ENCODE measurements at places on chromosomes 2 and 18.

- DNase-seq = no peak
Measured at GRCh38 chr2:23478933-23479683, 94.1 kb downstream of the KLHL29 start.

GRCh38 chr2:207867056-207867455 is 97.3 kb upstream of the FZD5 start:
- DNase-seq = no peak

GRCh38 chr2:119245841-119246230 is 22.2 kb downstream of the STEAP3 start:
- DNase-seq = no peak

DNA sequence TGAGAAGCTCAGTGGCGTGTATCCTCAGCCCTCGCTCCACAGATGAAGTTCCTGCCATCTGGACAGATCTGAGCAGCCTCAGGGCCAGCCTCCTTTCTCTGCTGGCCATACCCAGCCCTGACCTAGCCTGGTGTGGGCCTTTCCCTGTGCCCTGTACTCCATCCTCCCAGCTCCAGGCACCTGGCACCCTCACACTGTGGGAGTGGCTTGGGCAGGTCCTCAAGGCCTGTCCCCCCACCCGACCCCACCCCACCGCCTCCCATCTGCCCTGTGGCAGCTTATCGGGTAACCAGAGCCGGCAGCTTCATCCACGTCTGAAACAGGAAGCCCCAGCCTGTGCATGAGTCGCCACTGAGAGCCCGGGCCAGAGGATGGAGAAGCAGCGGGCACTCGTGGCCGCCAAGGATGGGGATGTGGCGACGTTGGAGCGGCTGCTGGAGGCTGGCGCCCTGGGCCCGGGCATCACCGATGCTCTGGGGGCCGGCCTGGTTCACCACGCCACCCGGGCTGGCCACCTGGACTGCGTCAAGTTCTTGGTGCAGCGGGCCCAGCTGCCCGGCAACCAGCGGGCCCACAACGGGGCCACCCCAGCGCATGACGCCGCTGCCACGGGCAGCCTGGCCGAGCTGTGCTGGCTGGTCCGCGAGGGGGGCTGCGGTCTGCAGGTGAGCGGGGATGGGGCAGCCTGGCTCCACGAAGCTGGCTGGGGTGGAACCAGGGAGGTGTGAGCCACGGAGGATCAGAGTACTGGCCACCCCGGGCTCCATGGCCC is at the start of gene ESPNL:
Gene ESPNL (plus strand): TSS at position 292 of the 772 bp plus-strand sequence. CDS start 80 bp downstream, at position 372.
- no peak for DNase-seq

DNA sequence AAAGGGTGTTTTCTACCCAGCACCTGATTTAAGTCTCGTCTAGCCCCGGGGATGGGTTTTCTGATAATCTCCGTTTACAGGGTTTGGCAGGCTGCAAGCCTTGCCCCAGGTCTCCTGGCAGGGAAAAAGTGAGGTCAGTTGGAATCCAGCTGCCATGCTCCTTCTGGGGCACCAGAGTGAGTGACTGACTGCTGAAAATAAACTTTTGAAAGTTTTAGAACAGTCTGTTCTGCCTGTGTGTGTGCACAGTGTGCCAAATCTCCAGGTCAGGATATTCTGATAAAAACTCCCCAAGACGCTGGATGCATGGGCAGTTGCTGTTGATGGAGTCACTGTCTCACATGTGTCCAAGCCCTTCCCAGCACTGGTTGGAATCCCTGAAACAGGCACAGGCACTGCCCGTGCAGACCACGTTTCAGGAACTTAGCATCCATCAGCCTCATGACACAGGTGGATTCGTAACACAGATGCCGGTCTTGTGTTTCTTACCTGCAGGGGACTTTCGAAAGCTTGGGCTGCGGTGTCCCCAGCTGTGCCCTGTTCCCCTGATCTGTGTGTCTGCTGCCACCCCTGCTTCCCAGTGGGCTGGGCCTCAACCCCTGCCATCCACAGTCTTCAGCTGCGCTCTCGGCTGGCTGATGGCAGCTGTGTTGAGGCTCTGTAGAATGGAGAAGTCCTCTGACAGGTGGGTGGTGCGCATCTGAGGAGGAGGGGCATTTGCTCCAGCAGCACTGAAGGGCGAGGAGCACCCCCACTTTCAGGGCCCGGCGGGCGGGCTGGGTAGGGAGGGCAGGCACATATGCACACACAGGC is 65.0 kb downstream of the SH3RF3 start:
- DNase-seq = no peak

GRCh38 chr2:132617989-132618388 is 52.0 kb downstream of the LYPD1 start:
- no peak for DNase-seq

DNA sequence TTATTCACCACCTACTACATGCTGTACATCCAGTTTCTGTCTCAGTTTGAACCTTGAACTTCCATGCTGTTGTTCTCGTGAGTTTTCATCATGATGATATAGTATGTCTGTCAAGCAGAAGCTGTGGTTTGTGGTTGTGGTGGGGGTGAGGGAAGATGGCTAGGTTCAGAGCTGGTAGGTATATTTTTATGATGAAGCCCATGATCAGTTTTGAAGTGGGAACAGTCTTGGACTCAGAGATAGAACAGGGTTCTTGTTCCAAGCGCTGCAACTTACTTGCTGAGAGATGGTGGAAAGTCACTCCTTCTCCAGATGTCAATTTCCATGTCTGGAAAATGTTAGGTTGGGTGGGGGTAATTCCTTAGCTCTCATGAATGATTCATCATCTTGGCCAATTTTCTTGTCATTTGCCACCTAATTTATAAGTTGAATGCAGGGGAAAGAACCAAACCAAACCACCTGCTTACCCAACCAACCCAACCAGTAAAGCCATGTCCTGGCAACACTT is 21.6 kb downstream of the PMAIP1 start:
- DNase-seq = no peak

- no peak for DNase-seq
Measured at GRCh38 chr2:42118754-42119569, 50.2 kb upstream of the EML4 start.

- DNase-seq = no peak
Measured at GRCh38 chr18:77115192-77115953, 17.2 kb downstream of the MBP start.

- DNase-seq = peak; percentile 33
Measured at GRCh38 chr2:75007819-75008218, 49.4 kb downstream of the POLE4 start.

- DNase-seq = no peak
Measured at GRCh38 chr2:58645017-58645416, 403.9 kb upstream of the FANCL start.

GRCh38 chr2:221492636-221493035 is 79.5 kb downstream of the EPHA4 start:
- no peak for DNase-seq

GRCh38 chr2:31324016-31324633 is 90.2 kb downstream of the EHD3 start:
- no peak for DNase-seq

GRCh38 chr2:60899230-60899891 is 18.0 kb downstream of the REL start:
- no peak for DNase-seq

GRCh38 chr2:72859831-72860262 is 27.4 kb upstream of the SPR start:
- peak; percentile 22 for DNase-seq

- no peak for DNase-seq
Measured at GRCh38 chr2:184203661-184204060, 394.7 kb upstream of the ZNF804A start.

DNA sequence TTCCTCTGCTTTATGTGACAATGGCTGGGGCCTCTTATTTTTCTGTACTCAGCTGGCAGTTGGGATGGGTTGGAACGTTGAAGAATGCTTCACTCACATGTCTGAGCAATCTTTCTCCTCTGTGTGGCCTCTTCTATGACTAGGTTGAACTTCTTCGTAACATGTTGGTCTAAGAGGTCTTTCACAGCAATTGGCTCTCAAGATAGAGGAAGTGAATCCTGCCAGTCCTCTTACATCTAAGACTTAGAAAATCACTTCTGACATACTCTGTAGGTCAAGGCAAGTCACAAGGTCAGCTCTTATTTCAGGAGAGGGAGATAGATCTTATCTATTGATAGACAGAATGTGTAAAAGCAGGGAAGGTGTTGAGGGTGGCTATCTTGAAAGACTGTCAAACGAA is 174.1 kb downstream of the NYAP2 start:
- no peak for DNase-seq

DNA sequence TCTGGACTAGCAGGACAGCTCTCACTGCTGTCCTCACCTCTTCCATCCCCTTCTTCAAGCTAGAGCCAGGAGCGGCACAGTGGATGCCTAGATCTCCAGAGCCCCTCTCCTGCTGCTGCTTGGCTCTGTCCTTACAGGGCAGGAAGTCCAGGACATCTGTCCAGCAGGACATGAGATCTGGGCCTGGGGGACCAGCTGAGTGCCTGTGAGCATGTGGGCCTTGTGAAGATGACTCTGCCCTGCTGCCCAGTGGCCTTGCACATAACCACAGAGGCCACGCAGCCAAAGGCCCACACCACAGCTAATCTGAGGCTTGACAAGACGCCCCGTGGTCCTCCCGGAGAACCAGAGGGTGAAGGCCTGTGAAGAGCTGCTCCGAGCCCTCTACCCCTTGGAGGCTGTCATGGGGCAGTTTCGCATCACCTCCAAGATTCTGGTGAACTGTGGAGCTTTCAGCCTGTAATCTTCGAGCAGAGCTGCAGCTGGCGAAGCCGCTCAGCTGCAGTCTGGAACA is 516.7 kb upstream of the HS6ST1 start:
- no peak for DNase-seq

DNA sequence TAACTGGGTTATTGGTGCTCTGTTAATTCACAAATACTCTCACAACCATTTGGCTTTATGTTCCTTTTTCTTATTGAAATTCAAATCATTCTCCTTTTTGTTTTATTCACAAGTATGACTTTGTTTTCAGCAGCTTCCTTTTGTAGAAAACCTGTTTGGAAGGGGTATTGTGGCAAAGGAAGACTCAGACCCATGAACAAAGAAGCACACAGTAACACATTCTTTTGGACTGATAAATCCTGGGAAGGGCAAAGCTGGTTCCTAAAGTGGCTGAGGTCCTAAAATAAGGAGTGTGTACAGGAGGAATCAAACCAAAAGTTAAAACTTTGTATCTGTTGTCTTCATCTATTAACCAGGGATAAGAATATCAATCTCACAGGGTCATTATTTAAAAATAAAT is 374.7 kb upstream of the FIGN start:
- DNase-seq = no peak

- DNase-seq = no peak
Measured at GRCh38 chr2:77142141-77142540, 380.0 kb downstream of the LRRTM4 start.

DNA sequence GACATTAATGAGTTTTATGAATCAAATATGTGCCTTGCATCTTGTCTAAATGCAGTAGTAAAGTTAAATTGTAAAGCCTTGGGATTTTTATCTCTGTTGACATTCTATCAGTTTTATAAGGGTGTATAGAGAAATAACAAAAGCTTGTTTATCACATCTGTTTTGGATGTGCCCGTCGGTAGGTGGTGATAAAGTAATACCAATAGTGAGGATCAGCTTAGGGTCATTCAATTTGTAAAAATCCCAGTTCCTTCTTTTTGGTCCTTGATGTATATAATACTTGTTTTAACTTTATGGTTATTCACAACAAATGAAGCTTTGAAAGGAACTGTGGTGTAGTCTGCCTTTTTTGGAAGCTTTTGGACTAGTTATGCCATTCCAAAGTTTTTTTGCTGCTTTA is 12.6 kb downstream of the UBE2E3 start:
- DNase-seq = no peak

DNA sequence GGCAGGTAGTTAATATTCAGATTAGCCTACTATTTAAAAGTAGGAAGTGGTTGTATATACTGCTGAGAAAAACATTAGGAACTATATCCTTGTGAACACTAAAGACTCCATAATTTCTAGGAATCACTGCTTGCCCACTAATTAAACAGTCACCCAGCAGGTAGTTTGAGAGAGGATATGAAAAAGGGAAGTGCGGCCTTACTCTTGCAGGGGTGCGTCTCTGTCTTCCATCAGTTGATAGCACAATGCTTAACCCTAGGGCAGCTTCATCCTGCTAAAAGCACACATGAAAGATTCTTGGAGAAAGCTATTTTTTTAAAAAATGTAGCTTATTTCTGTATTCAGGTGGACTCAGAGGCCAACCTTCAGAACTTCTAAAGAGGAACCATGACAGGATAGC is 53.1 kb upstream of the ATP5MC3 start:
- DNase-seq = no peak

GRCh38 chr18:22711192-22711685 is 221.9 kb upstream of the RBBP8 start:
- no peak for DNase-seq

GRCh38 chr2:163919717-163920116 is 183.9 kb upstream of the FIGN start:
- no peak for DNase-seq

- peak; percentile 5 for DNase-seq
Measured at GRCh38 chr2:187594801-187595200, 40.6 kb upstream of the TFPI start.

GRCh38 chr2:23673830-23674679 is 252.9 kb downstream of the ATAD2B start:
- DNase-seq = no peak

DNA sequence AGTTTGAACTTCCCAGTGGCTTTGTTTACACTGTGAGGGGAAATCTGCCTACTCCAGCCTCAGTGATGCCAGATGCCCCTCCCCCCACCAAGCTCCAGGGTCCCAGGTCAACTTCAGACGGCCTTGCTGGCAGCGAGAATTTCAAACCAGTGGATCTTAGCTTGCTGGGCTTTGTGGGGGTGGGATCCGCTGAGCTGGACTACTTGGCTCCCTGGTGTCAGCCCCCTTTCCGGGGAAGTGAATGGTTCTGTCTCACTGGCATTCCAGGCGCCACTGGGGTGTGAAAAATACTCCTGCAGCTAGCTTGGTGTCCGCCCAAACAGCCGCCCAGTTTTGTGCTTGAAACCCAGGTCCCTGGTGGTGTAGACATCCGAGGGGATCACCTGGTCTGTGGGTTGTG is 70.0 kb upstream of the NEUROD1 start:
- no peak for DNase-seq

GRCh38 chr2:174554529-174555150 is 43.0 kb downstream of the WIPF1 start:
- no peak for DNase-seq

GRCh38 chr2:40098786-40099470 is 319.9 kb upstream of the THUMPD2 start:
- DNase-seq = no peak

- DNase-seq = no peak
Measured at GRCh38 chr18:71809711-71810110, 734.4 kb downstream of the CBLN2 start.

GRCh38 chr2:141666191-141666590 is 464.6 kb downstream of the LRP1B start:
- no peak for DNase-seq
